WERI-Rb-1 (cell line): ENCODE measurements at places on chromosomes 7 and 10.
A peak's percentile ranks its signal among the peaks of the same experiment; 100 is the strongest.

DNA sequence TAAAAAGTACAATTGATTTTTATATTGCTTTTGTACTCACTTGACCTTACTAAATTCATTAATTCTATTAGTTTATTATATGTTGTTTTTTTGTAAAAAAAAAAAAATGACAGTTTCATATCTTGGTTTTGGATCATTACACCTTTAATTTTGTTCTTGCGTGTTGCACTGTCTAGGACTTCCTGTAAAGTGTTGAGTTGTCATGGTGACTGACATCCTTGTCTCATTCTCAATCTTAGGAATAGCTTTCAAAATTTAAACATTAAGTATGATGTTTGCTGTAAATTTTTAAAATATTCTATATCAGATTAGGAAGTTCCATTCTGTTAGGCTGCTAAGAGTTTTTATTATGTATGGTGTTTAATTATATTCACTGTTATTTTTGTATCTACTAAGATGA, 139.1 kb downstream of the ARHGAP12 start:
- DNase-seq, result no peak

DNA sequence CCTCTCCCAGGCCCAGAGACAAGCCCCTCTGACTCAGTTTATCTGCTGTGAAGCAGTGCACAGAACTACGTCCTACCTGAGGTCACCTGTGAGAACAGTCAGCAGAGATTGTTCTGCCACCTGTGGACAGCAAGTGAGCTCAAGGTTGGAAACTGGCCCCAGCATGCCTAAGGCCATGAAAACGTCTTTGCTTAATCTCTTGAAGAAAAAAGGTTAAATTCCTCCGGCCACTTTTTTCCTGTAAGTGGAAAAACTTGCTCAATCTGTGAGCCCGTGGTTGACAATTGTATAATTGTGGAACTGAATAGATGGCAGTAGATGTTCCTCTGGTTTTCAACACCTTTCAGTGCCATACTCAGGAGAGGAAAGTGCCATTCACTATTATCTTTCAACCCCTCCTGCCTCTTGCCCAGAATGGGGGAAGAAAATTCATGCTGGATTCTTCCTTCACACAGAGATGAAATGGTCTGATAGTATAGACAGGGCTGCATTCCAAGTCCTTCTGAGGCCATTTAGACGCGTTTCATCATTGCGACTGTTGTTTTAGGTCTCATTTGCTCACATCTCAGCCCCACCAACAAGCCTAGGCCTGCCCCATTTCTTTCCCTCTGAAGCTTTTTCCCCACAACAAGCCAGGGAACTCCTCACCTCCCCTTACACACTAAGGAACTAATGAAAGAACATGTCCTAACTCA, 292.9 kb downstream of the FZD1 start:
- no peak for DNase-seq

DNA sequence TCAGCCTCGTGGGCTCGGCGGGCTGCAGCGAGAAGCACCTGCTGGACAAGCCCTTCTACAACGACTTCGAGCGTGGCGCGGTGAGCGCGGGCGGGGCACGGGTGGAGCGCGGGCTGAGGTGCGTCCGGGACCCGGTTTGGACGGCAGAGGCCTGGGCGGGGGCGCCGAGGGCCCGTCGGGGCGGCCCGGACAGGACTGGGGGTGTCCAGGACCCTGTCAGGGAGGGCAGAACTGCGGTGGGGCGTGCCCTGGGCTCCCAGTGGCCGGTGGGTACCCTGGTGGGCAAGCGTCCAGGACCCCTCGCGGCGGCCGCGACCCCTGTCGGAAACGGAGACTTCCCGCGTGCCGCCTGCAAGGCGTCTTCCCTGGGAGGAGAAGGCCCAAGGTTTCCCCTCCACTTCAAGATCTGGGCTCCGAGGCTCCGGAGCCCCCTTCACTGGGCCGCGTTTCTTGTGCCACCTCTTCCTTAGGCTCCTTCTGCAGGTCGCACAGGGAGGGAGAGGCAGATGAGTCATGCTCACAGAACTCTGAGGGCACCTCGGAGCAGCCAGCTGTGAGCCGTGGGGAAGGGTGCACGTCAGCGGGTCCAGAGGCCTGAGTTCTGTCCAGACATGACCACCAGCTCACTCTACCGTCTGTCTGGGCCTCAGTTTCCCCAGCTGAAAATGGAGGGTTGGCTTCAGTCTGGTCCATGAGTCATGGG, 485 bp downstream of the ALOX5 start:
- DNase-seq, result peak; percentile 18

DNA sequence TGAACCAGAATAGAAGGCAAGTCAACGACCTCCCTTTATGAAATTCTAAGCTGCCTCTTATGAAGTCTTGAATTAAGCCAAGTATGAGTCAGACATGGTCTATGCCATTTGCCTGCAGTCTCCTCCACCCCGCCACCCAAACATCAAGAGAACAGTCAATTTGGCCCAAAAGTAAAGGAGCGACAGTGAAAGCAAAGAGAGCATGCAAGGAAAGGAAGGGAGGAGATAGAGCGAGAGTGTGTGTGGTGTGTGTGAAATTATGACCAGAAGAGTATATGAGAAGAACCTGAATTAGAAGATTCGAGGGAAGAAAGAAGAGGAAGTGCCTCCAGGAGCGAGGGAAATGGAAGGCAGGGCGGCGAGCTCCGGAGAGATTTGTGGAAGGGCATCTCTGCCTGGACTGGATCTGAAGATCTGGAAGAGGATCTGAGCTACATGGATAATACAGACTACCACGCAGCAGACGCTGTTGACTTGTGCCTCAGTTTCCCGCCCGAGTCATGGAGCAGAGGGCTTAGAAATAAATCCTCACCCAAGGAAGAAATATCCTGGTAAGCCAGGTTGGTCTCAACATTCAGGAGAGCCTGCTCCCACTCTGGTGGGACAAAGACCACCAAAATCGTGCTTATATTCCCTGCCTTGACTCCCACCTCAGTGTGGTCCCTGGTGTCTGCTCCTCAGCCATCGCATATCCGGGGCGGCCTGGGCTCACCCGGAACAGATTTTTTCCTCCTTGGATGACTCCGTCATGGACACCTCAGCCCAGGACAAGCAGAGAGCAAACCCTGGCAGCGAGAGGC, 459 bp downstream of the ZDHHC6 start:
- no peak for DNase-seq

DNA sequence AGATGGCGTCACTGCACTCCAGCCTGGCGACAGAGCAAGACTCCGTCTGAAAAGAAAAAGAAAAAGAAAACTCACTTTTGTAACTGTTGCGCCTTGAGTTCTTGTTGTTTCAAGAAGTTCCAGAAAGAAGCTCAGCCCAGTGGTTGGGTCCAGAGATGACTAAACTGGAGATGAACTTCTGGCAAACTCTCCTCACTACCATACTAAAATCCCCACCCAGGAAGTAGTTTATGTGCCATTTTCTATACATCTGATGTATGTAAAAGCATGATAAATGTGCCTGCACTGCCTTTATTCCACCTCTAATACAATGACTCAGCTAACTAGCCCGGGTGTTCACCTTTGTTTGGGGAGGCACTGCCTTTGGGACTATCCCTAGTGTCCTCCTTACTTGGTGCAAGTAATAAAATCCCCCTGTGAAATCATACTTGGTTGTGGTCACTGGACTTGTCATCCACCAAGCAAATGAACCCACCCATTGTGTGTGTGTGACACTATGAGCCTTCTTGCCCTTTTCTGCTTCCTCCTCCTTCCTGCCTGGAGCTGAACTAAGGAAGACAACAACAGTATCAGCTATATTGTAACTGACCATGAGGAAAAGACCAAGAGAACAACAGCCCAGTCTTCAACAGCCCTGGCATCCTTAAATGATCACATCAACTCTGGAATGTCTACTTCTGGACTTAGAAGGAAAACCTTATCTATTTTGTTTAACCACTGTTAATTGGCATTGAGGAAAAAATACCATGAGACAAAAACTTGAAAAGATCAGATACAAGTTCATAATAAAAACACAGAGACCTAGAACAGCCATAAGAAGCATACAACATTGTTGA, 33.6 kb downstream of the JMJD1C start:
- no peak for DNase-seq

DNA sequence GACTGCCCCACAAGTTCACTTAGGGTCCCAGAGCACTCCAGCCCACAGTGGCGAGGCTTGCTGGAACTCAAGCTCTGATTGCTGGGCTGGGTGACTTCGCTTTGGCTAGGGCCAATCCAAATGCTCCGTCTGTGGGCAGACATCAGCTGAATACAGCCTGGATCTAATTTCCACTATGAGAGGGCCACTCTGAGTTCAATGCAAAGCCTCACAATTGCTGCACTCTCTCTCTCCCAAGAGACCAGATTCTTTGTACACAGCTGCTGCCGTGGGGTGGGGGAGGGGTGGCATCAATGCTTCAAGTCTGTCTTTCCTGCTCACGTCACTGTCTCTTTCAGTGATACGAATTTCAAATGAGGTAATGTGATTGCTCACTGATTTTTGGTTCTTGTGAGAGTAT, 47.3 kb upstream of the BPGM start:
- peak; percentile 10 for DNase-seq

DNA sequence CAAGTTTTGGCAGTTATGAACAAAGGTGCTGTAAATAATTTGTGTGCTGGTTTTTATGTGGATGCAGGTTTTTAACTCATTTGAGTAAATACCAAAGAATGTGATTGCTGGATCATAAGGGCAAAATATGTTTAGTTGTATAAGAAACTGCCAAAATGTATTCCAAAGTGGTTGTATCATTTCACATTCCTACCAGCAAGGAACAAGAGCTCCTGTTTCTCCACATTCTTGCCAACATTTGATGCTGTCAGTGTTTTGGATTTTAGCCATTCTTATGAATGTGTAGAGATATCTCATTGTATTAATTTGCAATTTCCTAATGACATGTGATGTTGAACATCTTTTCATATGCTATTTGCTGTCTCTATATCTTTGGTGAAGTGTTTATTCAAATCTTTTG, 207.3 kb upstream of the LRGUK start:
- DNase-seq, result no peak

DNA sequence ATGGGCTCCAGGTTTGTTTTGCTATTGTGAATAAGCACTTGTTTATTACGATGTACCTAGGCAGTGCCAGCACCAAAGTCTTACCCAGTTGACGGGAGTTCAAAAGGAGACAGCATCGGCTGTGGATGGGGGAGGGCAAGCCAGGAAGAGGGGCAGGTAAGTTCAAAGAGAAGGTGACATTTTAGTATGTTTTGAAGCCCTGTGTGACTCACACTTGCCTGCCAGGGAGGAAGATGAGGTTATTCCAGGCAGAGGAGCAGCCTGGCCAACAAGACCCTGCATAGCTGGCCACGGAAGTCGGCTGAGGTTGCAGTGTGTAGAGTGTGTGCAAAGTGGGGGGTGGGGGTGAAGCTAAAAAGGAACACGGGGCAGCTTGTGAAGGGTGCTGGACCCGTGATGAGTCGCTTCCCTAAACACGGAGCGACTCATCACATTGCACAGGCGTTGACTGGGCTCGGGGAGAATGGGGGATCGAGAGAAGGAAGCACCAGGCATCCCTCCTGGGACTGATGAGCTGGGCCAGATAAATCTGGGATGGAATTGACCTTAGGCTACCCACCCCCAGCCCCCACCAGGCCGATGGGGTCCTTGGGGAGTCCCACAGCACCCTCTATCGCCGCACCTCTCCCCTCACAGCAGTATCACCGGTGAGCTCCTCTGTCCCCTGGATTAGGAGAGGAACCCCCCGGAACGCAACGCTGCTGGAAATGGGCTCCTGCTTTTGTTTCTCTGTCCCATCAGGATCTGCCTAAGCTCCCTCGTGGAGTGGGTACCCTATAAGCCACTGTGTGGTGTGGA, 97.9 kb upstream of the IKZF1 start:
- DNase-seq, result no peak

GRCh38 chr10:83724471-83725241, 414.7 kb upstream of the GHITM start:
- DNase-seq, result no peak

- no peak for DNase-seq
These were observed 86.5 kb upstream of the CELF2 start for GRCh38 chr10:10930979-10931743.

DNA sequence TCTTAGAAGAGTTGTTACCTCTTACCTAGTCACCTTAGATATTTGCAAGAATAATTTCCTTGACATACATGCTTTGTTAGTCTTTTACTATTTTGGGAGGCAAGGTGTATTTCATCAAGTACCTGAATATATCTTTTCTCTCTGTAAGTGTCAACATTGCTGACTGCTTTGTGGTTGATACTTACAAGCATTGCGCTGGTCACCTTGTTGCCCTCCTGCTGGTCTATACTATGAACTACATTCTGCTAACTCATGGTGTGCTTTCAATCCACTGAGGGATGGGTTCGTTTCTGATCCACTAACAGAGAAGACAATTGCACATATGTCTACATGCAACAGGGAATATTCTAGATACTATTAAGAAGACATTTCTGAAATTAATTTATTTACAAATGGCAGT, 837.8 kb upstream of the COBL start:
- no peak for DNase-seq

GRCh38 chr10:12067336-12067735, 1.4 kb upstream of the DHTKD1 start:
- no peak for DNase-seq

DNA sequence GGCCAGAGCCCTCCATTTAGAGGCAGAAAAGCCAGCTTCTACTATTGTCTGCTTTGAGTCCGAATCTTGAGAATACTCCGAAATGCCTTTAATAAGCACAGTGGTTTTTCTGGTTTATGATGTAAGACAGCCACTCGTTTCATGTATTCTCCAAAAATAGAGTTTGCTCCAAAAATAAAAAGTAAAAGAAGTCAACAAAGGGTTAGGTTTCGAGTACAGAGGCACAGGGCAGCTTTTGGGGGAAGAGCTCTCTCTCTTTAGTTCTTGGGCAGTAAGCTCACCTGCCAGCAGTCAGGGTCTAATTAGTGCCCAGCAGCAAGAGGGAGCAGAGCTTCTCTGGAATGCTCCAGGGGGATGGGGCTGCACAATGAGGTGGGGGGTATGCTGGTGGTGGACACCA, 20.2 kb downstream of the CREB3L2 start:
- no peak for DNase-seq

GRCh38 chr7:89780291-89780690, 374.0 kb upstream of the STEAP1 start:
- DNase-seq, result no peak

- DNase-seq, result peak; percentile 8
These were observed 242.4 kb downstream of the KIAA1217 start for GRCh38 chr10:24451325-24451820.

- no peak for DNase-seq
These were observed 240.4 kb downstream of the KIAA1217 start for GRCh38 chr10:24449321-24449740.

- no peak for DNase-seq
These were observed 32.8 kb downstream of the GOLGA7B start for GRCh38 chr10:97882142-97883091.

- peak; percentile 52 for DNase-seq
These were observed at the start of gene JCAD for GRCh38 chr10:30059209-30060107. JCAD (minus strand) TSS chr10:30059586; CDS start chr10:30047812, 11,774 bp downstream.

- no peak for DNase-seq
These were observed 48.4 kb downstream of the BRI3 start for GRCh38 chr7:98329791-98330373.

GRCh38 chr7:107799647-107800264, 3.3 kb downstream of the SLC26A3 start:
- no peak for DNase-seq

- DNase-seq, result no peak
These were observed 221.7 kb downstream of the DNAJB6 start for GRCh38 chr7:157558516-157558874.

GRCh38 chr7:132934017-132934416, 147.9 kb downstream of the CHCHD3 start:
- no peak for DNase-seq

GRCh38 chr7:157688533-157689268, 351.9 kb downstream of the DNAJB6 start:
- peak; percentile 7 for DNase-seq
